ENCODE measurements at places on chromosomes 13 and 19. TPM values are rescaled to one million over a fixed set of nuclear protein-coding genes. Genes with fewer than 3 reads are reported as not detected.

SLC27A1 gene
- total RNA-seq = 21.9 TPM

ZNF486 gene
- 12.9 TPM for total RNA-seq

PCP2 gene
- 6.1 TPM for total RNA-seq

SLC1A6 gene
- not detected for total RNA-seq

IGFL3 gene
- not detected for total RNA-seq

CACNG6 gene
- total RNA-seq = not detected

TEX30 gene
- total RNA-seq = 9.9 TPM

APOC1 gene
- 11.8 TPM for total RNA-seq

TGDS gene
- 12.2 TPM for total RNA-seq

OR4F17 gene
- total RNA-seq = 0.35 TPM

LRRC8E gene
- 9.1 TPM for total RNA-seq

ZNF460 gene
- 81.3 TPM for total RNA-seq

PTGER1 gene
- total RNA-seq = 19.0 TPM

PODNL1 gene
- 3.0 TPM for total RNA-seq

ZNRF4 gene
- not detected for total RNA-seq

GRCh38 chr13:92436924-92437323, 789.7 kb upstream of the GPC6 start:
- no peak for DNase-seq

- DNase-seq = no peak
Measured at GRCh38 chr13:24212674-24213073, 52.2 kb downstream of the SPATA13 start.

DNA sequence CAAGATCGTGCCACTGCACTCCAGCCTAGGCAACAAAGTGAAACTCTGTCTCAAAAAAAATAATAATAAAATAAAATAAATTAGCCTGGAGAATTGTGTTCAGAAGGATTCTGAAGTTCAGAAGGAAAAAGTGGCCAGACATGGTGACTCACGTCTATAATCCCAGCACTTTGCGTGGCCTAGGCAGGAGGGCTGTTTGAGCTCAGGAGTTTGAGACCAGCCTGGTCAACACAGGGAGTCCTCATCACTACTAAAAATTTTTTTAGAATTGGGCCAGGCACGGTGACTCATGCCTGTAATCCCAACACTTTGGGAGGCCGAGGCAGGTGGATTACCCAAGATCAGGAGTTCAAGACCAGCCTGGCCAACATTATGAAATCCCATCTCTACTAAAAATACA, 6.0 kb downstream of the RDH8 start:
- no peak for DNase-seq

GRCh38 chr13:93559718-93560117, 333.1 kb downstream of the GPC6 start:
- DNase-seq = peak; percentile 39

- DNase-seq = no peak
Measured at GRCh38 chr13:79492313-79492798, 11.4 kb downstream of the NDFIP2 start.

DNA sequence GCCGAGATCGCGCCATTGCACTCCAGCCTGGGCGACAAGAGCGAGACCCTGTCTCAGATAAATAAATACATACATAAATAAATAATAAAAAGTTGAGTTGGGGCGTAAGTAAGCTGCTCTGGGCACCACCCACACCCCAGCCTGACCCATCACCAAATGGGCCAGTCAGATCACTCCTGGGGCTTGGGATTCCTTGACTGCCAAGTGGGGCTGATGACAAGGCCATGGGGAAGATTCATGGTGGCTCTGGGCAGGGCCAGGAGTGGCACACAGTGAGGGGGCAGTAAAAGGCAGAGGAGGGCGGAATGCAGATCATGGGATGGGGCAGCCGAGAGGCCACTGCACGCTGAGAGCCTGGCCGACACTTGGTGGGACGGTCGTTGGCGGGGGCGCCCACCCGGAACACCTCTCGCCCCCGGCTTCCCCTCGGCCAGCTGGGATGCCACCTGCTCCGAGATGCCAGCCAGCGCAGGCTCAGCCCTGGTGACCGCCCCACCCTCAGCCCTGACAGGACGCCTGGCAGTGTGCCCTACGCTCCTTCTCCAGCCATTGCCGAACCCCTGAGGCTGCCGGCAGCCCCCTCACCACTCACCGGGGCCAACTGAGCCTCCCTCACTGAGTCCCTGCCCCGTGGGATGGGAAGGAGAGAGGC, 10.9 kb downstream of the ZNF653 start:
- no peak for DNase-seq

- peak; percentile 17 for DNase-seq
Measured at GRCh38 chr19:34662919-34663318, 14.0 kb downstream of the SCGB2B2 start.

GRCh38 chr13:40337651-40338050, 328.8 kb downstream of the FOXO1 start:
- no peak for DNase-seq

DNA sequence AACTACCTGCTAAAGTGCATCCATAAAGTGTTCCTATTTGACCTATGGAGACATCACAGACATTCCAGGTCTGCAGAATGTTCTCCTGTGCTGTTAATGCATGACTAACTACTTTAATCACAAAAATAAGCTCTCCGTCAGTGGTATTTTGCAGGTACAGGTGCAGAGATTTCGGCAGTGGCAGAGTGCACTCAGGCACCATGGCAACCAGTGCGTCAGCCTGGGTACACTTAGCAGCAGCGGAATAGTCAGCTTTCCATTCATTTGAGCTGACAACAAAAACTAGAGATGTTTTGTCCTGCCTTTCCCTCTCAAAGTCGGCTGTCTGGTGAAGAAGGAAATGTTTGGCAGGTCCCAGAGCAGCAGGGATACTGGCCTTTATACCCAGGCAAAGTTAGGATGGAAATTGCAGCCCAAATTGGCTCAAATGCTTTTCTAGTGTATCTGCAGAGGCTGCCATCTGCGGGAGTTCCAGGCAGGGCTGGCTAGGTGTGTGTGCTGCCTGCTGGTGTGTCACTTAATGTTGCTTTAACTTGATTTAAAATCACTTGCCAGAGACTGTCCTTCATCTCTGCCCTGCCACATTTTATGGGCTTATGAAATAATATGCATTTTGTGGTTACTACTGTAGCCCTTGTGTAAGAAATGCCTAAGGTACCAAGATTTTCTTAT, 195.8 kb downstream of the RAP2A start:
- DNase-seq = peak; percentile 35

DNA sequence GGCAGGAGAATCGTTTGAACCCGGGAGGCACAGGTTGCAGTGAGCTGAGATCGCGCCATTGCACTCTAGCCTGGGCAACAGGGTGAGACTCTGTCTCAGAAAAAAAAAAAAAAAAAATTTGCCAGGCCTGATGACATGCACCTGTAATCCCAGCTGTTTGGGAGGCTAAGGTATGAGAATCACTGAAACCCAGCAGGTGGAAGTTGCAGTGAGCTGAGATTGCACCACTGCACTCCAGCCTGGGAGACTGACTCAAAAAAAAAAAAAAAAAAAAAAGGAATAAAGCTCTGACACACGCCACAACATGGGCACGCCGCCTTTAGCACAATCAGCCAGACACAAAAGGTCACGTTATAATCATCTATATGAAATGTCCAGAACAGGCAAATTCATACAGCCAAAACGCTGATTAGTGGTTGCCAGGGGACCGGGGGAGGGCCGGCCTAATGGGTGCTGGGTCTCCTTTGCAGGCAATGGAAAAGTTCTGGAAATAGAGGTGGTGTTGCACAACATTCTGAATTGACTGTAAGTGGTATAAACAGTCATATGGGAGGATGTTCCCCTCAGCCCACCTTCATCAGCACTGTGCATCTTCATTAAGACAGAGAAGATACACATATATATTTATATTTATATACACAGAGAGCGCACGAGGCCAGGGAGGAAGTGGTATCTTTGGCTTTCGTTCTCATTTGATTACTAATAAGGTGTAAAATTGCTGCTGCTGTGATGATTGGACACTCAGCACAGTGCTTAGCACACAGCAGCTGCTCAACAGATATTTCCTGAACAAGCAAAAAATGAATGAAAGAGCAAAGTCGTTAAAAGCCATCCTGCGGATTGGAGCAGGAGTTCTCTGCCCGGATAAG, 3.8 kb downstream of the HSPBP1 start:
- no peak for DNase-seq

DNA sequence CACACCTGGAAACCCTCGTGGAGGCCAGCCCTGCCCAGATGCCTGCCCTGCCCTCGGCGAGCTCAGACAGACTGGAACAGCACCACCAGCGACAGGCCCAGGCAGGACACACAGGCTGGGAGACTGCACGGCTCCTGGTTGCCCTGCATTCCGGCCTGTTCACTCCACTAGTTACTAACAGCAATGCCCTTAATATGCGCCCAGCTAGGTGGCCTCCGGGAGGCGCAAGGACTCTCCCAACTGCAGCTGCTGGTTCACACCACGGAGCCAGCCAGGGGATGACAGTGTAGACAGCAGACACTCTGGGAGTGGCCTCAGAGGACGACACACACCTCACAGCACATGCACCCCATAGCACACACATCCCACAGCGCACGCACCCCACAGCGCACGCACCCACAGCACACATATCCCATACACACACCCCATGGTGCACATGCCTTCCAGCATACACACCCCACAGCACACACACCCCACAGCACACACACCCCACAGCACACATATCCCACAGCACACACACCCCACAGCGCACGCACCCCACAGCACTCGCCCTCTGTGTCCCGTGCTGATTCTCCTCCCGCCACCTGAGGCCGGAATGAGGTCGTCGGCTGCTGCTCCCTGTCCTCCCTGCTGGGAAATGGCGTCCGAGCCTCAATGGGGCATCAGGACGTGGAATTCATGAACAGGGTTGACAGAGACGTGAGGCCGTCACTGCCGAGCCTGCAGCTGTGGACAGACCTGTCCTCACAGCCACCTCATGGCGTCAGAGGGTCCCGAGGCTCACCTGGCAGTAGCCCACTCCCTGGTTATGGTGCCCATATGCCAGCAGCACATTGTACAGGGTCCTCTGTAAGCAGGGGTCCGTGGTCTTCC, 13.6 kb downstream of the GRTP1 start:
- no peak for DNase-seq

- no peak for DNase-seq
Measured at GRCh38 chr19:39759457-39760184, 19.0 kb upstream of the LEUTX start.

DNA sequence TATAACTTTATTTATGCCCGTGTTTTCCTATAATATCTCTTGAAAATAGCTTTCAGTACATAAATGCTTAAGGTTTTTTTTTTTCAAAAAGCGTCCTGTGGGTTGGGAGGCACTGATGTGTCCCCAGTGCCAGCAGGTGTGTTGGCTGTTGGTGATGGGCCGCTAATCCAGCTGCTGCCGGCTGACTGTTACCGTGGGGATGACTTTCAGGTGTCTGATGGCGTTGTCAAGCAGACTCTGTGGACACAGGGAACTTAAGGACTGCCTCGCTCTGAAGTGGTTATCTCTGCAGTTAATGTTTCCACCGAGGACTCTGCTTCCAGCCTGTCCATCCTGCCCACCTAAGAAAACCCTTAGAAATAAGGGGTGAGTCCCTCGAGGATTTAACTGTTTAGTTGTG, 94.5 kb downstream of the ANKRD10 start:
- DNase-seq = no peak

- no peak for DNase-seq
Measured at GRCh38 chr13:110275931-110276552, 30.9 kb downstream of the COL4A1 start.

- peak; percentile 70 for DNase-seq
Measured at GRCh38 chr13:98839856-98840769, 87.6 kb upstream of the SLC15A1 start.

DNA sequence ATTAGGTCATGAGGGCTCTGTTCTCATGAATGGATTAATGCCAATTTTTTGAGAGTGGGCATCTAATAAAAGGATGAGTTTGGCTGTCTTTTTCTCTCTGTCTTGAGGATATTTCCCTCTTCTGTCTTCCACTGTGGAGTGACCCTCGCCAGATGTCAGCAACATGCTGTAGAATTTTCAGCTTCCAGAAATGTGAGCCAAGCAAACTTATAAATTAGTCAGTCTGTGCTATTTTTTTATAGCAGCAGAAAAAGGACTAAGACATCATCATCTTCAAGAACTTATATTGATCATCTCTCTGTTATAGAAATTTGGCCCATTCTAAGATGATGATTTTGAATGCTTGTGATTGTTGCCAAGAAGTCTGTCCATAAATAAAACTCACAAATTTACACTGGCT, 431.4 kb downstream of the FGF9 start:
- DNase-seq = no peak

DNA sequence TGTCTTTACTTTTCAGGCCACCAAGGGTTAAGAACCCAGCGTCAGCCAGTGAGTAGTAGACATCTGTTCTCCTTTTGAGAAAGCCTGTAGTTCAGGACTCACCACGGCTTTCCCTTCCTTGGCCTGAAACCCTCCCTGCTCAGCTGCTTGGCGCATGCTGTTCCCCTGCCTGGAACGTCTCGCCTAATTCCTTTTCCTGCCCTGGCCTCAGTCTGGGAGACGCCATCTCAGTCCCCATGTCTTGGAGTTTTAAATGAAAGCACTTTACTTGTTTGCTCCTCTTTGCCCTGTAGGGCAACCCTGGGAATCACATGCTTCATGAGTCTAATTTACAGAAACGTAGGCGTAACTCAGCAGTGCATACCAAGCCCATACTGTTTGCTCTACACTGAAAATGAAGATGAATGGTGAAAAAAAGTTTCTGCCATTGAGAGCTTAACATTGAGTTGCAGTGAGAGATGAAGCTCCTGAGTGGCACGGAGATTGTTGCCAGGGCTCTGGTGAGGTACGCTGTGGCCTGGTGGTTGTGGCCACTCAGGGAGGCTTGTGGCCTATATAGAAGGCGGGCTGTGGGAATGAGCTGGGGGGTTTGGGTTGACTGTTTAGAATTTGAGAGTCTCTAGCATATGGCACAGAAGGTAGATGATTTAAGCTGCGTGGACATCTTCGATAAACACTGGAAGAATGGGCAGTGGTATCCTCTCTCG, 52.8 kb downstream of the GATAD2A start:
- DNase-seq = peak; percentile 15

DNA sequence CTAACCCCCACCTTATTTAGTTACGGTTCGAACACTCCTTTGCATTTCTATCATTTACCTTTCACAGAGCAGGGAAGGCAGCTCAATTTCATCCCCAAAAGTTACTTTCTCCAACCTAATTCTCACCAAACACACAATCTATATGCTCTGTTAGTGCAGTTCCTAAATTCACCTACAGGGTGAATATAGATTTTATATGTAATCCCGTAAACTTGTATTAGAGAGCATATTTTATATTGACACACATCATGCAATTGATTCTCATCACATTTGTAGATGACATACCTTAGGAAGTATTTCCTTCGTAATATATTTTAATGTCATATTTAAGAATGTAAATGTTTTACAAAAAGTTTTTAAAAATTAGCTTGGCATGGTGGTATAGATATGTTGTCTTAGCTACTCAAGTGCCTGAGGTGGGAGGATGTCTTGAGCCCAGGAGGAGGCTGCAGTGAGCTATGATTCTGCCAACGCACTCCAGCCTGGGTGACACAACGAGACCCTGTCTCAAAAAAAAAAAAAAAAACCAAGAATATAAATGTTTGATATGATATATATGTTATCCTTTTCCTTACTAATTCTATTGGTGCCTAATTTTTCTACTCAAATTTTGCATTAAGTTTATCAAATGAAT, 57.3 kb upstream of the TNFRSF19 start:
- DNase-seq = no peak

GRCh38 chr13:95533545-95534160, 18.9 kb upstream of the CLDN10 start:
- peak; percentile 55 for DNase-seq

GRCh38 chr13:110483386-110483968, 78.0 kb downstream of the RAB20 start:
- DNase-seq = no peak

Data from kidney (tissue), 22 donors.